Naive thymus-derived CD4-positive, alpha-beta T cell (primary cell): ENCODE measurements at places on chromosomes 11 and 22. TPM values are rescaled to one million over a fixed set of nuclear protein-coding genes. Genes with fewer than 3 reads are reported as not detected.

MYO18B gene
- 0.89 and 0.97 TPM in 2 replicates for total RNA-seq

PHOX2A gene
- not detected for total RNA-seq

GRCh38 chr22:43448048-43448447, 36.2 kb downstream of the MPPED1 start:
- H3K4me3 ChIP-seq, result no peak overlapping the region
- no peaks in the 10 kb centered on the region for H3K4me1 ChIP-seq
- no peak overlapping the region for H3K27ac ChIP-seq
- no peak for DNase-seq

DNA sequence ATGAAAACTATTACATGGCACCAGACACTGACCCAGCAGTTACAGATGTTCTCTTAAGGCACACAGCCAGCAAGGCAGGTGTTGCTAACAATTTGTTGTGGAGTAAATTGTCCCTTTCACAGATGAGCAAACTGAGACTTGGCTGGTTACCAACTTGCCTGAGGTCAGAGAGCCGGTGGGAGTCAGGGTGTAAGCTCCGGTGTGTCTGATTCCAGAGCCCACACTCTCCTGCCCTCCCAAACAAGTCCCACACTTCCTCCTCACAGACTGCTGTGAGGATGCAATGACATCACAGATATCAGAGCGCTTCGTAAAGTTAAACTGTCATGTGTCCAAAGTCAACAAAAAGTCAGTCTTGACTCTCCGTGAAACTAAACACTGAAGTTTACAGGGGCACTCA, 12.5 kb downstream of the GDPD5 start:
- no peak overlapping the region for H3K4me3 ChIP-seq
- no peak for DNase-seq
- H3K4me1 ChIP-seq, result peaks cover 22% of the 10 kb centered on the region
- H3K27ac ChIP-seq, result no peak overlapping the region
- H3K36me3 ChIP-seq, result no peaks in the 10 kb centered on the region
- no peaks in the 10 kb centered on the region for H3K27me3 ChIP-seq

DNA sequence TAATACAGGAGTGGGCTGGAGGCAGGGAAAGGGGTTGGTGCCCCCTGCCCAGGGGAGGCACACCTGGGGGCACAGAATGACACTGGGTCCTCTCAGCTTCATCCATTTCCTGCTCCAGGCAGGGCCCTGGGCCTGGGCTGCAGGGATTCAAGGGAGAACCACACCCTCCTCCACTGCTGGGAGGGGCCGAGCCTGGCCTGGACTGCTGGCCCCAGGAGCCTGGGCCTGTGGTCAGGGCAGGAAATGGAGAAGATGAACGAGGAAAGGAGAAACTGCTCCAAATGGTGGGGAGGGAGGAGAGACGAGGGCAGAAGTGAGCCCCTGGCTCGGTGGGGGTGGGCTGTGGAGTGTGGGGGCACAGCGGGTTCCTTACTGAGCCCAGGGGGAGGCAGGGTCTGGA, 38.1 kb upstream of the KCNQ1OT1 start:
- no peak overlapping the region for H3K27ac ChIP-seq
- no peaks in the 10 kb centered on the region for H3K4me1 ChIP-seq
- DNase-seq, result no peak
- H3K36me3 ChIP-seq, result no peaks in the 10 kb centered on the region

DNA sequence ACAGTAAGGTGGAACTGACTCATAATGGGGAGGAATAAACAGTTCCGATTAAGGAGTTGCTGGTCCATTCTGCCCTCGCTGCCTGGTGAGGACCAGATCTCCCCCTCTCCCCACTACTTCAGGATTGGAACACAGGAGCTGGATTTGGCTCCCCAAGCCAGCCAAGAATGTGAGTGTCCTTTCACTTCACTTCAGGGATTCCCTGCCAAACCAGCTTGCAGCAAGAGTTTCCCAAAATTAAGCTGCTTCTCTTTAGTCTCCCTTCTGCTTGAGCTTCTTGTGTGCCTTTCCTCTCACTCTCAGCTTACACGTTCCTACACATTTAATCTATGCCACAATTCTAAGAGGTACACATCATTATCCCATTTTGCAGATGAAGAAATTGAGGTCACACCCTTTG, 234.1 kb downstream of the BUD13 start:
- no peak for DNase-seq
- H3K27me3 ChIP-seq, result no peaks in the 10 kb centered on the region
- H3K4me1 ChIP-seq, result no peaks in the 10 kb centered on the region

OVCH2 gene
- total RNA-seq, result not detected

GRCh38 chr11:46504817-46505613, 88.8 kb downstream of the AMBRA1 start:
- H3K27me3 ChIP-seq, result no peaks in the 10 kb centered on the region
- H3K4me1 ChIP-seq, result no peaks in the 10 kb centered on the region
- H3K4me3 ChIP-seq, result no peak overlapping the region
- no peak overlapping the region for H3K27ac ChIP-seq

DNA sequence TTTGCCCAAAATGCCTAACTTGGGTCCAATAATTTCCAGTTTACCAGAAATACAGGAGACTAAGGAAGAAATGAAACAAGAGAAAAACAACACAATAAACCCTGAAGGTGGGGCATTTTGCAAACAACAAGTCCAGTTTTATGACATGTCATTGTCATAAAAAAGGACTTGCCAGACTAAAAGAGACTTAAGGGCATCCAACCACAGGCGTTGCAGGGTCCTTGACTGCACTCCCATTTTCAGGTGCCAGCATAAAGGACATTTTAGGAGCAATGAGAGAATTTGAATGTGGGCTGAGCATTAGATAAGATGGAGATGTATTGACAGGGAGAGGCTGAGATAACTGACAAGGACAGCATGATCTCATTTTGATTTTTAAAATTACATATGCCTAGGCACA, 28.1 kb upstream of the DAGLA start:
- no peaks in the 10 kb centered on the region for H3K4me1 ChIP-seq
- H3K27ac ChIP-seq, result no peak overlapping the region
- no peak for DNase-seq
- H3K36me3 ChIP-seq, result no peaks in the 10 kb centered on the region
- H3K27me3 ChIP-seq, result no peaks in the 10 kb centered on the region
